Fibroblast of skin of scalp (primary cell): ENCODE measurements at places on chromosomes 7 and 10.

DNA sequence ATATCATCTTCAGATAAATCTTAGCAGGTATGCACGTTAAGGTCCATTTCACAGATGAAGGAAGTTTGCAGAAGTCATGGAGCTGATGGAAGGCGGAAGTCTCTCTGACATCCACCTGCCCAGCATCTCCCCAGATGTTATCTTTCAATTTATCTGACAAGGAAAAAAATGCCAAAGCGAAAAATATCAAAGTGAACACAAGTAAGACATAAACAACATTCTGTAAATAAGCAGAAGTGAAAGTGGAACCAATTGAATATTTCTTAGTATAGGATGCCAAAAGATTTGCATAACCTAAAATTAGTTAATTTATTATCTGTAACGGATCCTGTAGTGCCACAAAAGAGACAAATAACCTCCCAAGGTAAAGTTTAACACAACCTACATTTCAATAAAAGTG lies 73.6 kb upstream of the NEBL start:
- DNase-seq: no peak

DNA sequence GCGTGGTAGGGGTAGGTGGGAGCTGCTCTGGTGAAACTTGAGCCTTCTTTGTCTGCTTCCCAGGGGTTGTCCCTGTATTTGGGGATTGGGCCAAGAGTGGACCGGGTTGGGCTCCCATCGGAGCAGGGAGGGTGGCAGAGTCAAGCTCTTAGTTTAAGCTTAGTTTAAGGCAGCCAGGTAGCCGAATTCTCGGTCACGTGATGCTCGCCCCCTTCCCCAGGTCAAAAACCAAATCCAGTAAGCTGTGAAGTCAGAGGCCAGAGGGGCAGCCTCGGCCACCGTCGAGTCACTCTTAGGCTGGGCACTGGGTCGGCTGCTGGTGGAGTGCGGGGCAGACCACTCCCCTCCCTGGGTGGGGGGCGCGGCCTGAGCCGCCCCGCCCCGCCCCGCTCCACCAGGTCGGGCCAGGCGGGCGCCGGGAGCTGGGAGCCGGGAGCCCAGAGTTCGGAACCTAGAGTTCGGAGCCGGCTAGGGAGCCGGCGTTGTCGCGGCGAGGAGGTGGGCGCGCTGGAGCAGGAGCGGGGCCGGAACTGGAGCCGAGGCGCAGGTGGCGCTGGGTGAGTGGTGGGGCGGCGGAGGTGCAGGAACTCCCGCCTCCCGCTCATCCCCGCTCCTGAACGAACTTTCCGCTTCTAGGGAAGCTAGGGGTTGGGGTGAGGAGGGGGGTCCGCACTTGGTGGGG lies 2.8 kb upstream of the LZTS2 start:
- no peak for DNase-seq

DNA sequence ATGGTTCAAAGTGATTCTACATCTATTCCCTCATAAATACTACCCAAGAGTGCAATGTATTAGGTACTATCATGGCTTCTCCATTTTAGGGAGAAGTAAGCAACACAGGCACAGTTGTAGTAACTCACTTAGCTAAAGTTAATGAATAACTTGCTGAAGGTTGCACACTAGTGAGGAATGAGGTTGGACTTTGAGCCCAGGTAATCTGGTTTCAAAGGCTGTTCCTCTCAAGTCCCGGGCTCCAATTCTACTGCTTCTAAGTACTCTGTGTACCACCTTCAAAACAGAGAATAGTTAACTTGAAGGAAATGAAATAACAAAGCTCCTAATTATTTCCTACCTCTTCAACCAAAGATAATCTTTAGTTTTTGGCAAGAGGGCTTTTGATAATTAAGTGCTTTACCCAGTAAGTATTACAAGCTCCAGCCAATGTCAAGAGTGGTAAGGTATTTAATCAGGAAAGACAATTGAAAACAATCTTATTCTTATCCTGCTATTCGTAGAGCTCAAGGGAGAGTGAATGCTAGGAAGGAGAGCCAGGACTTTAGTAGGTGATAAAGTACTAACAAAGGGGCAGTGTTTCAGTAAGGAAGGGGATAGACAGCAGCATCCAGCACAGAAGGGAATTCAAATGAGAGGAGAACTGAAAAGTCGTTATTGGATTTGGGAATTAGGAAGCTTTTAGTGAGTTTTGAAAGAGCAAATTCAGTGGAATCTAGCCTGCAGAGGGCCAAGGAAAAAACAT lies 158.2 kb upstream of the PTPRZ1 start:
- no peak for DNase-seq

DNA sequence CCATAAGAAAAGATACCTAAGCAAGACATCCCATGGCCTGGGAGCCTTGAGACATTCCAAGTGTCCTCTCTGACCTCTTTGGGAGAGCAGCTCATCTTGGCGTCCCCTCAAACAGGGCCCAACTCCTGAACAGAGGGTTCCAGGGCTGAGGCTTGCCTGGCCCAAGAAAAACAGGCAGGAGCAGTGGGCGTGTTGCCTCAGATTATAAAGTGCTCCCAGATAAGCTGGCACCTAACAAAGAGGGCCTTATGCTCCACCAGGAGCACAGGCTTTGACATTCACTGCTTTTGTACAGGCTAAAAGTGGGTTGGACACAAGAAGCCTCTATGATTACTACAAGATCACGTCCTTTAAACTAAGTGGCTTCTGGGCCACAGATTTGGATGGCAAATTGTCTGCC lies 193.1 kb downstream of the FGFR2 start:
- DNase-seq: no peak

GRCh38 chr7:26186364-26187311 lies 13.9 kb downstream of the HNRNPA2B1 start:
- DNase-seq: no peak

DNA sequence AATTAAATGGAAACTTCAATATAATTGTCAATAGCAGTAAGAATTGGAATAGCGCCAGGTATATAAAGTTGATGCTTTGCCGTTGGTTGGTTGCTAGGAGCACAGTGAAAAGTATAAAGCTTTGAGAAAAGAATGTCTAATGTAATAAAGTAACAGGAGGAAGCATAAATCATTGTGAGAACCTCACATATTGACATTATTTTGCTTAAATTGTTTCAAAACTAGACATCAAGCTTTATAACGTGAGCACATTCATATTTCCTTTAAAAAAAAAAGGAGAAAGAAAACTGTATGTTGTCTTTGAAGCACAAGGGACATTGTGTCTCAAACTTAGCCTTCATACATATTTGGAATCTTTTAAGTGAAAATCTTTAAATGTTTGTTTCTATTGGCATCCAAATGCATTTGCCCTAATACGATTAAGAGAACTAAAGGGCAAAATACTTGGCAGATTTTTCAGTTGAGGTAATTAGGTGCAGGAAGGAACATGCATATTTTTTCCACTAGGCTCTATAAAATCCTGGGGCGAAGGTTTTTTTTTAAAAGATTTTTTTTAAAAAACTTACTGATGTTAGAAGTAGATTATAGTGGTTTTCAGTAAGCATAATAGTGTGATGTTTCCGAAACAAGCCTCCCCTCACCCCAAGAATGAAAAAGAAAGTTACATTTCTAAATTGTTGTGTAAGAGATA lies 92.4 kb downstream of the ARID5B start:
- DNase-seq: peak; percentile 39

DNA sequence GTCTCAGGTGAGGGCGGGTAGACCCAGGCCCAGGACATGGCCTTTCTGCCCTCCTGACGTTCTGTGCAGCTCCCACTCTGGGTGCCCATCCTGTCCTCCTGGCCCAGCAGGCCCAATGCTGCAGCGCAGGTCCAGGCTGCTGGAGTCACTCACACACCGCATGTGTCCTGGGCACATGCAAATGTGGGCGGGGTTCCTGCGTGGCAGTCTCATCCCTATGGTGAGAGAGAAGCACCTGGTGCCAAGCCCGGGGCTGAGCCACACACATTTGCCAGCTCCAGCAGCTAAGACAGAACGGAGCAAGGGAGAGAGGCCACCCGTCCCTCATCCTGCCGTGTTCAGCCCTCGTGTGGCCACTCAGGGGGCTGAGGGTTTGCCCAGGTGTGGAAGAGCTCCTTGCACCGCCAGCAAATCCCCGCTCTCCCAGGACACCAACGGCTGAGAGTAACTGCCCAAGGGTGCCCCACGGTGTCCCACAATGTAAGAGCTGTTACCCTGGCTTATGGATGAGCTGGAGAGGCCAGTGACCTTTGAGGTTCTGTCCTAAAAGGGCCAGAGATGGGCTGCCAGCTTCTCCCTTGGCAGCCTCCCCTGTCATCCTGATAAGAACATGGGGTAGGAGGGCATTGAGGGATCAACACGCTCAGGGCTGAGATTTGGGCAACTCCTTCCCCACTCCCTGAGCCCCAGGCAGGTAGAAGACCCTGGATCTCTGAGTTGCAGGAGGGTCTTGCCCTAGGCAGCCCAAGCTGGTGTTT lies 4.4 kb downstream of the FUOM start:
- no peak for DNase-seq

DNA sequence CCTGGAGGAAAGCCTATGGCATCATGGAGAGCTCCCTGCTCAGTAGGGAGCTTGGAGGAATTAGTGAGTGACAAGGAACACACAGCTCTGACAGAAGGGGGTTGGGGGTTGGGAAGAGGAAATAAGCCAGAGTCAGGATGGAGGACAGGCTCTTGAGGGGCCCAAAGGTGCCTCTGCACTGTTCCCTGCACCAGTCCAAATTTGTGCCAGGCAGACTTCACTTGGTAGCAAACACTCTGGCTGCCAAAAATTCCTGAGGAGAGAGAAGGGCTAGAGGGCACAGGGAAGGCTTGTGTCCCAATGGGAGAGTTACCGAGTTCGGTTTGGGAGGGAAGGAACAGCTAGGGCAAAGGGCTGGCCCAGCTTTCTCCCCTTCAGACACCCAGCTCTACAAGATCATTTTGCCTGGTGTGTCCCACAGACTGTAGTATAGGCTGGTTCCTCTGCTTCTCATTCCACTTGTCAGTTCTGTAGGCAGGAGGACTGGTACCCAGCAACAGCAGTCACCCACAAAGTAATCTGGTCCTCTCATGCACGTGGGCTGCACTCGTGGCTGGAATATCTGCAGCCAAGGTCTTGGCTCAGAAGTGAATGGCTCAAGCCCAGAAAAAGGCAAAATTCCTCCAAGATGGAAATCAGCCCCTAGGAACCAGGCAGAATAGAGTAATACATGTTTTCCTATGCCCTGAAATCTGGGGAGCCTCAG lies 8.0 kb upstream of the KCNIP2 start:
- DNase-seq: no peak

DNA sequence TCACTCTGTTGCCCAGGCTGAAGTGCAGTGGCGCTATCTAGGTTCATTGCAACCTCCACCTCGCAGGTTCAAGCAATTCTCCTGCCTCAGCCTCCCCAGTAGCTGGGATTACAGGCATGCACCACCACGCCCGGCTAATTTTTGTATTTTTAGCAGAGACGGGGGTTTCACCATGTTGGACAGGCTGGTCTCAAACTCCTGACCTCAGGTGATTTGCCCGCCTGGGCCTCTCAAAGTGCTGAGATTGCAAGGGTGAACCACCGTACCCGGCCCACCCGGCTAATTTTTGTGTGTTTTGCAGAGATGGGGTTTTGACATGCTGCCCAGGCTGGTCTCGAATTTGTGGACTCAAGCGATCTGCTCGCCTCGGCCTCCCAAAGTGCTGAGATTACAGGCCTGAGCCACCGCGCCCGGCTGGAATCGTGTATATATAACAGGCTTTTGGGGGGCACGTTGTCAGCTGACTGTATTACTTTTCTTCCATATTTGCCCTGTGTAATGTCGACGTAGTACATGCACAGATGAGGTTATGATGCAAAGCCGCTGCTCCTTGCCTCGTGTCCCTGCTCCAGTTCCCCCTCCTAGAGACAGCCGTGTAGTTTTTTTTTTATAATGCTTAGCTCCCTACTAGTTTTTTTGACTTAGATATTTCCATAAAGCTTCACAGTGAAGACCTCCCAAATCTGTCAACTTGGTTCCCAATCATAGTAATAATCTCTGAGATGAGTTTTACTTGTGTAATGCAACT lies 883 bp upstream of the TRA2A start:
- no peak for DNase-seq

DNA sequence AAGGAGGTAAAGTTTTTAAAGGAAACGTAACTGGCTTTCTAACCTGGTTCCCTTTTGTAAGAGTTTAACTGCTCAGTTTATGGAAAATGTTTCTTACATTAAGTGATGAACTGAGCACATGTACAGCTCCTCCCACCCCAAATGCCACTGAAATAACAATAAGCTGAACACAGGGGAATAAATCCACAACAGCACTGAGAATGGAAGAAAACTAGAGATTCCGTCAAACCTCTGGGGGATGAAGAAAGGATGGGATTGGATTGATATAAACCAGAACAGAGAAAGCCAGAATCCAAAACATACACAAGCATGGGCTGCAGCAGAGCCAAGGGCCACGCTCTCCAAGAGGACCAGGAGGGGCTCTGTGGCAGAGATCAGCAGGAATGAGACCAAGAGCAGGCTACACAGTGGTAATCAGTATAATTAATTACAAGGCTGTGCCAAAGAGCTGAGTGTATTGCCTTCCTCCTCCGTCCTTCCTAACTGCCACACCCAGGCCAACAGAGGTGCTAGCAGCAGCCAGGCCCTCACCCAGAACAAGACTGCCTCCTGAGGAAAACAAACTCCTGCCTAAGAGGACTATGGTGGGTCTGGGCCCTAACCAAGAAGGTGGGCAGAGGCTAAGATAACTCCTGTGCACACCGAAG lies 73.9 kb downstream of the KIAA1549 start:
- DNase-seq: no peak

DNA sequence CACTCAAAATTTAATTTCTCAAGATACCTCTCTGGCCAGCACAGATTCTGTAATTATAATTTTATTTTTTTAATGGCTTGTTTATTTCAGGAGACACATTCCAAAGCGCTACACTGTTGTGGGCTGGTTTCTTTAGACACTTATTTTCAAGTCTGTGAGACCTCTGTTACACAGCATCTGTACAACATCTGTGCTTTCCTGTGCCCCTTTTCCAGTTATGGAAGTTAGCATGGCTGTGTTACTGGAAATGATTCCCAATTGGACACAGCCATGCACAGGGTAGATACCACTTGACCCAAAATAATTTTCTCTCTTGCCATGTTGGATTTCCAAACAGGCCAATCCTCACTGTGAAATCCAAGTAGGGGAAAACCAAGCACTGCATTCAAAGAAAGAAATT lies 172.3 kb upstream of the ADCY1 start:
- DNase-seq: no peak

- DNase-seq: no peak
These were observed 69.1 kb downstream of the RTKN2 start for GRCh38 chr10:62199584-62199983.

- no peak for DNase-seq
These were observed 48.4 kb downstream of the HK1 start for GRCh38 chr10:69326692-69327091.

GRCh38 chr7:84389242-84389641 lies 194.7 kb upstream of the SEMA3A start:
- DNase-seq: no peak

GRCh38 chr10:49344840-49345239 lies 45.9 kb downstream of the C10orf71 start:
- no peak for DNase-seq

DNA sequence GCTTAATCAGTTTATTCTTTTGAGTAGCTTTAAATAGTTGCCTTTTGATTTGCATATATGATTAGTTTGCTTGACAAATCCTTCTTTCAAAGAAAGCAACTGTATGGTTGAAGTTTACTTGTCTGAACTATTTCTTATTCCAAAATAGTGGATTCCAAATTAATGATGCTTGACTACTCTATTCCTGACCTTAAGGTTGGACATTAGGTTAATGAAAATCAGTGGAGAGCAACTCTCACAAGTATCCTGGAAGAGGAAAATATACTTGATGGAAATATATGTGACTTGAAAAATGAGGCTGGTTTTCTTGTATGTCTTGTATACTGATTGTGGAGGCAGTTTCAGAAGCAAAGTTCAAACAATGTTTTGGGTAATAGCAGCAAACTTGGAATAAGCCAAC lies 369.2 kb upstream of the PODXL start:
- DNase-seq: no peak
